GM06990 (cell line): ENCODE measurements at places on chromosomes 1 and 21.

- DNase-seq = no peak
Measured at GRCh38 chr1:54276617-54277450, 76.9 kb downstream of the MRPL37 start.

GRCh38 chr1:203406446-203407045 is 55.6 kb upstream of the FMOD start:
- no peak for DNase-seq

- no peak for DNase-seq
Measured at GRCh38 chr21:36456729-36457414, 23.1 kb downstream of the CLDN14 start.

GRCh38 chr1:245512980-245513578 is 358.3 kb downstream of the KIF26B start:
- peak; percentile 9 for DNase-seq

DNA sequence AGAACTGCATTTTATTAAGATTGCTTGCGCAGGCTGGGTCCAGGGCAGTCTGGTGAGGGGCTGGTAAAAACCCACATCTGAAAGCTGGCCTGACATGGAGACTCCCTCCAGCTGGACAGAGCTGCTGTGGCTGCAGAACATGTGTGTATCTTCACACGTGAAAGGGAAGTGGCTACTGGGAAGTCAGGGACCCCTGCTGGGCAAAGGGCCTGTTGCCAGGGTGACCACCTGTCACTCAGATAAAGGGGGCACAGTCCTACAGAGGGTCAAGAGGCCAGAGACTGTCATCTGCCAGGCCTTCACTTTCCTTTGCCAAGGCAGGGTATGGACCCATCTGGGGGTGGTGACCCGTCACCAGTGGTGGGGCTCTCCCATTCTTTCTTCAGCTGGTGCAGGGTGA is 17.5 kb downstream of the NKAIN1 start:
- DNase-seq = no peak

DNA sequence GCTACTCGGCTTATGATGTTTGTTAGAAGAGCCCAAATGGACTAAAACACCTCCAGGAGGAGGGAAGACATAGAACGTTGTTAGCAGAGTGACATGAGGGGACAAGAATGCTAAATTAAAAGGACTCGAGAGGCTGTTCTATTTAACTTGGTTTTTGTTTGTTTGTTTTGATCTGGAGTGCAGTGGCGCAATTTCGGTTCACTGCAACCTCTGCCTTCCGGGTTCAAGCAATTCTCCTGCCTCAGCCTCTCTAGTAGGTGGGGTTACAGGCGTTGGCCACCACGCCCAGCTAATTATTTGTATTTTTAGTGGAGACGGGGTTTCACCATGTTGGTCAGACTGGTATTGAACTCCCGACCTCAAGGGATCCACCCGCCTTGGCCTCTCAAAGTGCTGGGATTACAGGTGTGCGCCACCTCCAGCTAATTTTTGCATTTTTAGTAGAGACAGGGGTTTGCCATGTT is 5.1 kb upstream of the HNRNPU start:
- no peak for DNase-seq

DNA sequence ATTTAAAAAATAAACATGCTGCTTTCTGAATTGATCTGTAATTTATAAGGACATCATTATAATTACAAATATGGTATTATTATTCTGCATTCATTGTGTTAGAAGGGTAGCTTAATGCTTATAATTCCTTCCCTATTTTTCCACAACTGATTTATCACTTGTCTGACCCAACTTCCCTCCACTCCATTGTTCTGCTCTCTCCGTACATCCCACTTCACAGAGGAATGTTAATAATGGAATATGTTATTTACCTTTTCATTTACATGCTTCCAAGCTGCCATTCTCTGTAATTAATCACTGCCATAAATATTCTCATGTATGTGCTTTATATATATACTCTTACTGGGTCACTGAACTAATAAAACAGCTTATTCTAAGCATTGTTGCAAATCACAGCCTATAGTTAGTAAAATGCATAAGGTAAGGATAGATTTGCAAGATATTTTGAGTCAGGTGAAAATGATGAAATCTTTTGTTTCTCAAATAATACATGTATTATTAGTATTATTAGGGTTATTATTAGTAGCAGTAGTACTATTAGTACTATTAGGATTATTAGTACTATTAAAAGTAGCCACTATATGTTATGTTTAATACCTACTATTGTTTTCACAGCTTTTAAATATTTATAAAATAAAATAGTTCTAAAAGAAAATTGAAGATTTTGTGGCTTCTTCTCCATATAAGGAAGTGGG is 70.6 kb upstream of the NEK7 start:
- no peak for DNase-seq

- no peak for DNase-seq
Measured at GRCh38 chr1:200958597-200958996, 63.9 kb downstream of the INAVA start.

DNA sequence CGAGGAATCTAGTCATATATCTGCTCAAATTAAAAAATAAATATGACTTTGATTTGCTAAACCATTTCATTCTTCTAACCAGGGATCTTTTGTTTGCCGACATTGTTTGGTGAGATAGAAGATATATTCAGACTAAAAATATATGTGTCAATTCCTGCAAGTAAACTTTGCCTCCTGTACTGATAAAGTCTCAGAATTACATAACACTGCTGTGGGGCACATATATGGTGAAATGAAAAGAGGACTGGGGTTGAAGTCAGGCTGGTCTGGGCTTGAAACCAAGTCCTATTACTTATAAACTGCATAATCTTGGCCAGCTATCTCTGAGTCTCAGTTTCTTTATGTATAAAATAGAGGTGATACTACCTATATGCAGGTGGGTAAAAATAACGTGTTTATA is 9.8 kb downstream of the SCMH1 start:
- DNase-seq = no peak

DNA sequence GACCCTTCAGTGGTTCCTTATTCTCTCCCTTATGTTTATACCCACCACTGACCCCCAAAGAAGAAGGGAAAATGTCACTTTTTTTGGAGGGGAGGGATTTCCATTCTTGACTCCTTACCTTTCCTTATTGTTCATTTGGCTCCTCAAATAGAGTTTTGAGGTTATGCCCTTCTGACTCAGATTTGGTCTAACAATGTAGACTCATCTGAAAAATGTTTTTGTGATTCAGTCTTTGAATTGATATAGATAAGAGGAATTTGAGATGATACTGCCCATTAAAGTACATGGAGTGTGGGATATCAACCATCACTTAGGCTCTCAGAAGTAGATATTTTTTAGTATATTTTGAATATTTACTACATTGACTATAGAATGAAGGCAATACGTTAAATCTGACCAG is 16.1 kb downstream of the USP1 start:
- DNase-seq = no peak

DNA sequence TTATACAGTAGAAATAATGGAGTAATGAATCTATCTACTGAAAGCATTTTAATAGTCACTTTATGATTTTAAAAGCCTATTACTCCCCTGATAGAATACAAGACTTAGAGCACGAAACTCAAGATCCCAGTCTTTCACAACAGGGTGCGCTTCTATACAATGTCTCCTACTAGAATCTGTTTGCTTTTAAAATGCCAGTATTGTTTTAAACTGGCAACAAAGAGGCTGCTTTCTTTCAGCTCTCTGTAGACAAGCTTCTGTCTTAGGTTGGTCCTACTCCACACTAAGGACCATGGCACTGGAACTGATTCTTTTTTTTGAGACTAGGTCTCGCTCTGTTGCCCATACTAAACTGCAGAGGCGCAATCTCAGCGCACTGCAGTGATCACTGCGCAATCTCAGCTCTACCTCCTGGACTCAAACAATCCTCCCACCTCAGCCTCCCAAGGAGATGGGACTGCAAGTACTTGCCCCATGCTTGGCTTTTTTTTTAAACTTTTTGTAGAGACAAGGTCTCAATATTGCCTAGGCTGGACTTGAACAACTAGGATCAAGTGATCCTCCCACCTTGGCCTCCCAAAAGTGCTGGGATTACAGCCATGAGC is 4.8 kb downstream of the DCAF8 start:
- DNase-seq = no peak

DNA sequence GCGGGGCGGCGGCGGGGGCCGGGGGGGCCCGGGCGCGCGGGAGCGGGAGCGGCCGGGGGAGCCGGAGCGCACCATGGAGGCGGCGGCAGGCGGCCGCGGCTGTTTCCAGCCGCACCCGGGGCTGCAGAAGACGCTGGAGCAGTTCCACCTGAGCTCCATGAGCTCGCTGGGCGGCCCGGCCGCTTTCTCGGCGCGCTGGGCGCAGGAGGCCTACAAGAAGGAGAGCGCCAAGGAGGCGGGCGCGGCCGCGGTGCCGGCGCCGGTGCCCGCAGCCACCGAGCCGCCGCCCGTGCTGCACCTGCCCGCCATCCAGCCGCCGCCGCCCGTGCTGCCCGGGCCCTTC is 546 bp downstream of the SKI start:
- peak; percentile 58 for DNase-seq

GRCh38 chr1:215824245-215824644 is 257.1 kb downstream of the KCTD3 start:
- no peak for DNase-seq

DNA sequence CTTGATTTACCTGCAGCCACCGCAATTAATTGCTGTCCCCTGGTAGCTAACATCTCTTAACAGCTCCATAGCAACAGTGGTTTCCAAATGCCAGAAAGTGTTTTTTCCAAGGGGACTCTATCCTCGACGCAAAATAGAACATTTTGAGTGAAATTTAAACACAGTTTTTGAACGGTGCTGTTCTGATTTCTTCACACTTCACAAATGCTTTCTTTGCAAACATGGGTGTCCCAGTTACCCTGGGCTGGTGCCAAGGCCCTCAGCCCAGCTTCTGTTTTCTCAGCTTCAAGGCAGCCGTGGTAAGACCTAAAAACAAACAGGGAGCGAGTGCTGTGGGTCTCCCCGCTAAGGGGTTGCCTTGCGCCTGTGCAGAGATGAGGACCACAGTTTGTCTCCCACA is 147.3 kb upstream of the VAMP3 start:
- no peak for DNase-seq

- DNase-seq = no peak
Measured at GRCh38 chr1:39819091-39819812, 30.6 kb upstream of the BMP8B start.

DNA sequence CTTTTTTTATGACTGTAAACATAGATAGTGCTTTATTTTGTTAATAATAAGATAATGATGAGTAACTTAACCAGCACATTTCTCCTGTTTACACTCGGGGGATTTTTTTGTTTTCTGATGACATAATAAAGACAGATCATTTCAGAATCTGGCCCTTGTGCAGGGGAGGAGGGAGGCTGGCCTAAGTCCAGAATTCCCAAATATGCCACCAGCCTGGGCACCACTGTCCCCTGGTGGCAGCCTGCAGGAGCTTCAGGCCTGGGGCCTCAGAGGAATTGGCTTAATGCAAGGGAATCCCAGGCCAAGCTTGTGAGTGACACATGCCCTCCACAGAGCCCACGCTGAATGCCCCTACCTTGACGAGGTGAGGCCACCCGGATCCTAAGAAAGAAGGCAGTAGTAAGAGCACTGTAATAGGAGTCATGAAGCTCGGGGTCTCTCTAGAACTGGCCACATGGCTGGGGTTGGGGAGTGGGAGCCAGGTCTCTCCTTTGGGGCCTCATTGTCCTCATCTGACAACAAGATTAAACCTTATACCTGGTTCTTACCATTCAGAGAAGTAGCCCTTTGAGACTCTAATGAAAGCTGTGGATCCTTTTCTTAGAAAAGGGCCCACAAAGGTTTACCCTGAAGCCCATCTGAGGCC is 24.1 kb downstream of the ETNK2 start:
- DNase-seq = no peak

DNA sequence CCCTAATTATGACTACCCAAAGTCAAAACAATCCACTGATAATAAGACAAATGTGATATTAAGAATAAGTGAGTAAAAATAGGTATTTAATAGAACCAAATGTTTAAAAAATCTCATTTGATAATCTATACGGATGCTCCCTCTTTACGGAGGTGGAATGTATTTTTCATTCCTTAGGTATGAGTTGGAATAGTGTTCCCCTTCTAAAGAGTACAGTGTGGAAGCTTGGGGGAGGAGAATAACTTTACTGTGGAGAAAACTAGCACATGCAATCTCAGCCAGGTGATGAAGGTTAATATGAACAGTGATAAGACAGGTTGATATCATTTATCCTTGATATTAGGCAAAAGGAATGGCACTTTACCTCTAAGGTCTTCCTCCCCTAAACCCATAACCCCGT is 74.6 kb downstream of the GPR88 start:
- no peak for DNase-seq

- DNase-seq = no peak
Measured at GRCh38 chr1:164736137-164736536, 177.2 kb downstream of the PBX1 start.

GRCh38 chr1:158122833-158123388 is 57.8 kb upstream of the CD1D start:
- no peak for DNase-seq

DNA sequence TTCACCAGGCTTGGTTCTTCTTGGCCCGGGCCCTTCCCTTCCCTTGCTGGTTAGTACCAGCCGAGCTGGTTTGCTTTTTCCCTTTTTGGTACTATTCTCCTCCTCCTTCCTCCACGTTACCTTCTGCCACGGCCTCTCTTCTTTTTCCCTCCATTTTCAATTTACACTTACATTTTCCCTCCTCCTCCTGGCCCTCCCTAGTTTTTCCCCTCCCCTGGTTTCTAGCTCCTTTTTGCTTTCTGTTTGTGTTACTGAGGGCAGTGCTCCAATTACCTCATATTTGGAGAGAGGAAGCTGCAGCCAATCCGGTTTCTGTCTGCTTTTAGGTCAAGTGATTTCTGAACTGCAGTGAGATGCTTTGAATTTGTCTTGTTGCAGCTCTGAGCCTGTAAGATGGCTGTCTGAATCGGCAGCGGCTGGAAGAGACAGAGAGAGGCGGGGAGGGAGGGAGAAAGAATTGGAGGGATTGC is 63.7 kb downstream of the MACF1 start:
- DNase-seq = no peak

GRCh38 chr1:43664369-43664768 is 14.4 kb downstream of the KDM4A start:
- DNase-seq = no peak

GRCh38 chr1:97619706-97620105 is 301.1 kb downstream of the DPYD start:
- no peak for DNase-seq

- no peak for DNase-seq
Measured at GRCh38 chr21:34771512-34772028, 102.8 kb downstream of the CLIC6 start.

DNA sequence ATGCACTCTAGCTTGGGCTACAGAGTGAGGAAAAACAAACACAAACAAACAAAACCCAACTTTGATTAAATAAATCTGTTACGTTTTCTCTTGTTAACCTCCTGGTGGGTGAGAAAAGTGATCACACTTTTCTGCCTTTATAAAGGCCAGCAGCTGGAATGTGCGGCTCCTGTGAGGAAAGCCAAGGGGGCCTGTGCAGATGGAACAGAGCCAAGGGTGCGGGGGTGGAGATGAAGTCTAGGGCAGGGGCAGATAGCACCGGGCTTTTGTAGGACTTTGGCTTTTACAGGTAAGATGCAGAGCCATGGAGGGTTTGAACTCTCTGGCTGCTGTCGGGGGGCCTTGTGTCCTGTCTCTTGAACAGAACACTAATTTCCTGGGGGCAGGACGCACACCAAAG is 40.7 kb upstream of the GPR37L1 start:
- no peak for DNase-seq
